Stimulated activated CD4-positive, alpha-beta T cell treated with anti-CD3 and anti-CD28 coated beads, TNF-alpha, amount 100 ng/mL, for 4 hours (primary cell): ENCODE measurements at places on chromosomes 3 and 15.

- no peak for DNase-seq
These were observed 544.6 kb upstream of the NECTIN3 start for GRCh38 chr3:110526777-110527727.

DNA sequence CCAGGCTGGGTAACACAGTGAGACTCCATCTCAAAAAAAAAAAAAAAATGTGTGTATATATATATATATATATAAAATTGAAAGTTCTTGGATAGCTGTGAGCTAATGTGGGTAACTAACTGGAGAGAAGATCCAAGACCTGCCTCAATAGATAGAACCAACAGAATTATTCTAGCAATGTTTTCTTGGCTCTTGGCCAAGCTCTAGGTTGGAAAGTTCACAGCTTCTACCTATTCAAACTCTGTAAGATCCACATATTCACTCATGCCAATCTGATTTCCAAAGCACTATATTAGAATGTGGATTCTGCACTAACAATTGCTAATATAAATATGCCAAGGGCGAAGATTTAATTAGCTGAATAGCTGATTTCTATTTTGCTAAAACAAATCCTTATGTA, 29.8 kb upstream of the CMTM6 start:
- no peak for DNase-seq

DNA sequence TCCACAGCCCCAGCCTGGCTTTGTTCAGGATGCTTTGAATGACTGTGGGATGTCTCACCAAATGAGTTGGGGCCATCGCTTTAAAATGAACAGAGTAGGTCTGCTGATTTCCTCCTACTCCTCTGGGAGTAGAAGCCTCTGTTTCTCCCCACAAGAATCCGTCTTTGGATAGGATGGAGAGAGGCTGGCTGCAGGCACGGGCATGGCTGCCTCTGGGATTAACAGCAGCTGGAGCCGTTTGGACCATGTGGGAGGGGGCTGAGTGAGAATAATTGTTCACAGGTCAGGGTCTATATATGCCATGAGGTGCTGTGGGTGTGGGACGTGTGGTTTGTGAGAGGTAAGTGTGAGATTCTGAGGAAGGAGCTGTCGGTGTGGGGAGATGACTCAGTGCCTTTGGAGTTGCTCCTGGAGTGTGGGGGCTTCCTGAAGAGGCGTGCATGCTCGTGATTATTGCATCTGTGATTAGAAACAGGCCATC, 48.0 kb upstream of the APEH start:
- no peak for DNase-seq

DNA sequence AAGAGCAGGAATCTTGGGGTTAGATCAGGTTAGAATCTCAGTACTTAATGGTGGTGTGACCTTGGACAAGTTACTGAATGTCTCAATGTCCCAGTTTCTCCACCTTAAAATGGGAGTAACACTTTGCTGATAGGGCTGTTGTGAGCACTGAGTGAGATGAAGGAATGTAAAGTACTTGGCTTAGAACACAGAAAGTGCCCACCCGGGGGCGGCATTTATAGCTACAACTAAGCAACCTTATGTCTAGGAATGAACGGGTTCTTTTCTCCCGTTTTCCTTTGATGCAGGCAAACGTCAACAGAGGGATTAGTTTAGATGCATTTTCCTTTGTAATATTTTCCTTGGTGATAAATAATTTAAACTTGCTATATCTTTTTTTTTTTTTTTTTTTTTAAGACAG, 176.6 kb downstream of the USP13 start:
- no peak for DNase-seq
